Hippocampal formation (tissue), 2 donors: ENCODE measurements at places on chromosomes 4 and X.

DNA sequence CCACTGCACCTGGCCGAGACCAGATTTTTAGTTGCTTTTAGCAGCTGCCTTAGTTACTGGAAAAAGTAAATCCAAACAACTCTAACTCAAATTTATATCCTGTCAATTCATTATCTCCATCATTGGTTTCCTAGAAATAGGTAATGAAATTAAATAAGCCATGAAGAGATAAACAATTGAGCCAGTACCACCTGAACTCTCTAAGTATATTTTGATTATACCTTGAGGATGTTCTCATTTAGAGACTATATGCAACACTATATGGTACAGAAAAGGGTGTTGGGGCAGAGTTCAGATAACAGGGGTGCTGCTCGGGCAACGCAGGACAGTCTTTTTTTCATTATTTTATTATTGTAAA is 35.0 kb downstream of the SAT1 start:
- no peak for DNase-seq

- no peak for DNase-seq
Measured at GRCh38 chr4:101914761-101915160, 124.2 kb downstream of the BANK1 start.

GRCh38 chrX:17553469-17553868 is 178.5 kb downstream of the NHS start:
- no peak for DNase-seq

- no peak for DNase-seq
Measured at GRCh38 chrX:12975991-12976558, 1.2 kb downstream of the TMSB4X start.

GRCh38 chr4:8863686-8864682 is 7.7 kb downstream of the HMX1 start:
- DNase-seq = no peak

DNA sequence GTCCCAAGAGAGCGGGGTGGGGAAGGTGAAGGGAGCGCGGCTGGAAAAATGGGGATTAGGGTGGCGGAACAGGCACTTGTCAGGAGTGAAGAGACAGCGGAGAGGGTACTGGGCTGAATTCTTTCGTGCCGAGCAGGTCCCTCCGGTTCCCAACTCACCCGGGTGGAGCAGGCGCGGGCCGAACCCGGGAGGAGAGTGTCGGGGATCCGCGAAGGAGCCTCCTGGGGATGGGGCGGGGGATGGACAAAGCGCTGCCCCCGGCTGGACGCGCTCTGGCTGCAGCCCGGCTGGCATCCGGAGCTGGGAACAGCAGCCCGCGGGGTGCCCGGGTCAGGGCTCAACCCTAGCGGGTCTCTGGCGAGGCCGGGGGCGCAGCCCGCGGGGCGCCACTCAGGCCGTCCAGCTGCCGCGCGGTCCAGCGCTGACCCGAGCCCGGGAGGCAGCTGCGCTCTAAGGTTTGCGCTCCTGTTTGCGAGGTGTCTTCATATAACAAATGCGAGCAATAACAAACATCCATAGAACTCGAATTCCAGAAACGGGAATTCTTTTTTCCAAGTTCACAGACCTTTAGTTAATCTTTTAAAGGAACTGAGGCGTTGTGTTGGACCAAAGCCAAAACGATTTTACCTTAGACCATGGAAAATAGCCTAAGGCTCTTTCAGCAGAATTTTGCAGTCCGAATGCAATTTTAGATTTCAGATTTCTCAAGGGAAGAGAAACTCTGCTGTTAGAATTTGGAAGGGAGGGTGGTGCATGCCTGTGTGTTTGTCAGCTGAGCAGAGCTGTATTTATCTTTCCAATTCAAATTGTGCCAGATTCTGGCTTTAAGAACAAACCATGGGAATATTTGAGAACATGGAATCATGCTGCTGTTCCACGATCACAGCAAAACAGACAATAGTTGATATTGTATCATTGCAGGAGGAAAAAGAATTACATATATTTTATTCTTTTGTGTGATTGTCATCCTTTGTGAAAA is 744 bp downstream of the NPY5R start:
- DNase-seq = no peak

- no peak for DNase-seq
Measured at GRCh38 chr4:180530787-180531186, 1712.4 kb upstream of the TENM3 start.

GRCh38 chr4:100017637-100018310 is 67.7 kb upstream of the H2AZ1 start:
- DNase-seq = no peak

DNA sequence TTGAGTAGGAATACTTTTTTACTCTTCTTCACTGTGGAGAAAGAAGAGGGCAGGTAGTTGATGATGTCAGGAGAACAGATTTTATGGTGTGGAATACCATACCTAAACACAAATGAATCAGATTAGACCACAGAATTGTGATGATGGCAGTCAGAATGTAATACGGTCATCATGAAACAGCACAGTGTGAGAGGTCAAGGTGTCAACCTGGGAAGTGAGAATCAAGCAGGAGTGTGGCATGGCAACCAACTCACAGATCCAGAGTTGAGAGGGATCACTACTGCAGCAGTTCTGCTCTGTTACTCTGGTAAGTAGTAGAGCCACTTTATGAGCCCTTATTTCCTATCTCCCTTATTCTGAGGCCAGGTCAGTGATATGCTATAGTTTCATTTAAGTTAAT is 27.7 kb downstream of the METTL14 start:
- DNase-seq = no peak

- no peak for DNase-seq
Measured at GRCh38 chr4:121189326-121190215, 25.4 kb upstream of the TNIP3 start.

DNA sequence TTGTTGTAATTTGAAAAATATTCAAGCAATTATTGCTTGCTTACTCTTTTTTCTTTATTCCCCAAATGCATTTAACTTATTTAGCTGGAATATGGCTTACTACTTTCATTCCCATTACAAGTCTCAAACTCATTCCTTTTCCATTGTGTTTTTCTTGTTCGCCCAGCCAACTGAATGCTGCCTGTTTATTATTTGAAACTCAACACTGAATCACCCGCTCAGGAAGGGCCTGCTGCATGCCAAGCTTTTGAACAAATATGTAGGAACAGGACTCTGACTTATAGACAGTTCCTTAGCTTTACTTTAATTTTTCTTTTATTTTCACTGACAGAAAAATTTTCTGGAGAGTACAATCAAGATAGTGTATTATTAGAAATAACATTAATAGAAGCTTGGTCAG is 12.9 kb downstream of the PCDH18 start:
- no peak for DNase-seq

- DNase-seq = no peak
Measured at GRCh38 chrX:57595381-57595811, 3.6 kb downstream of the ZXDB start.

DNA sequence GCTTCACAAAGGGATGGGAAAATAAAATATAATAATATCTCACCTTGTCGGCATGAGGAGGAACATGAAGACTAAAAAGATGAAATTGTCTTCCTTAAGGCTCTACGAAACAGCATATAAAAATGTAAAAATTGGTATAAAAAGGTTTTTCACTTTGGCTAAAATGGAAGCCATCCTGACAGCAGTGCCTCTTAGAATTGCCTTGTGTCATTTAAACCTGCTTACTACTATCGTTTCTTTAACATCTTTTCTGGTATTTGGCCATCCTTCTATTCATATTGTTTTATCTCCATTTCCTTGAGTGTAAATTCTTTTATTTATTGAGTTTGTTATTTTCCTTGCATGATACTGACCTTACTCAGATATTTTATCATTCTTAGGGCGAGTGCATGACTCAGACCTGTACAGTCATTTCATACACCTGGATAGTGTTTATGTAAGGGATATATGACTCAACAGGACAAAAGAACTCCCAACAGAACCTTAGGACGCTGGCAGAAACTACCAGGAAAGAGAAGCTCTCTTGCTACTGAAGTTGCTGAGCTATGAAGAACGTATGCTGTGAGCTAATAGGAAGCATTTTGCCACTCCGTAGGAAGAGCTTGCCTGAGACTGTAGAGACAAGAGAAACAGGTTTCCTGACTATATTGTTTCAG is 5.8 kb upstream of the CDKN2AIP start:
- no peak for DNase-seq

- no peak for DNase-seq
Measured at GRCh38 chrX:4588893-4589292, 875.4 kb upstream of the PRKX start.

DNA sequence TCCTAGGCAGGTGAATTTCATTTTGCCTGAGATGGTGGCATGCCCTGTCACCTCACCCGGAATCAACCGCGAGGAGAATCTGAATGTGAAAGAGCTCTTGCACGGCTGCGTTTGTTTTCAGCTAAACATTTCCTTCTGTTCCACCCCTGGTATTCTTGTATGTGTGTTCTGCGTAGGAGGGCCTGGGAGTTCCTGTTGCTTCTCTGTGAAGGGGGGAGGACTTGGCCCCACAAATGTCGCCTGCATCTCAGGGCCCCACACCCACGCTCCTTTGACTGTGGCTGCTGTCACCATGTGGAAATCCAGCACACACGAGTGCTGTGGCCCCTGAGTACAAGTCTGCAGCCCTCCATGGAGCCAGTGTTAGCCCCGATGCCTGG is 45.8 kb upstream of the CLCN4 start:
- DNase-seq = no peak

GRCh38 chrX:16114611-16115010 is 8.8 kb upstream of the GRPR start:
- no peak for DNase-seq

GRCh38 chr4:82610041-82610440 is 48.3 kb upstream of the TMEM150C start:
- no peak for DNase-seq

- no peak for DNase-seq
Measured at GRCh38 chrX:118156953-118157608, 40.5 kb upstream of the KLHL13 start.

GRCh38 chrX:80550722-80551121 is 130.5 kb downstream of the TENT5D start:
- DNase-seq = no peak

DNA sequence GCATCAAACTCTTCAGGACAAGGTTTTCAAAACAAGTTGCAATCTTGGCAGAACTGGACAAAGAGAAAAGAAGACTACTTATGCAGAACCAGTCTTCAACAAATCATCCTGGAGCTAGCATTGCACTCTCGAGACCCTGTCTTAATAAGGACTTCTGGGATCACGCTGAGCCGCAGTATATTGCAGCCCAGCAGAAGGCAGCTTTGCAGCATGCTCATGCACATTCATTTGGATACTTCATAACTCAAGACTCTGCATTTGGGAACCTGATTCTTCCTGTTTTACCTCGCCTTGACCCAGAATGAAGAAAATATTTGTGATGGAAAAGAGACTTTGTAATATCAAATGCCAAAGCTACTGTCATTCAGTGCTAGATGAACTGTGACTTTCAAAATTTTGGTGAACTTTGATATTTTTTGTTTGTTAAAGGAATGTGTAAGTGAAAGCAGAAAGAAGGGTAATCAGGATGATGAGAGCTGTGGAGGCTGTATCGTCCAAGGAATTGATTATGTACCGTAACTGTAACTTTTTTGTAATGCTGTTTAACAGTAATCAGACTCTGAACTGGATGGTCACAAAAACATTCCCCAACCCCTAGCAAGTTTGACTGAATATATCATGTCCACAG is 27.2 kb downstream of the HSPA4L start:
- no peak for DNase-seq
